ENCODE measurements at places on chromosomes 6 and 20.

- DNase-seq: no peak
Observed at GRCh38 chr6:161308075-161308655, 34.3 kb upstream of the AGPAT4 start.

DNA sequence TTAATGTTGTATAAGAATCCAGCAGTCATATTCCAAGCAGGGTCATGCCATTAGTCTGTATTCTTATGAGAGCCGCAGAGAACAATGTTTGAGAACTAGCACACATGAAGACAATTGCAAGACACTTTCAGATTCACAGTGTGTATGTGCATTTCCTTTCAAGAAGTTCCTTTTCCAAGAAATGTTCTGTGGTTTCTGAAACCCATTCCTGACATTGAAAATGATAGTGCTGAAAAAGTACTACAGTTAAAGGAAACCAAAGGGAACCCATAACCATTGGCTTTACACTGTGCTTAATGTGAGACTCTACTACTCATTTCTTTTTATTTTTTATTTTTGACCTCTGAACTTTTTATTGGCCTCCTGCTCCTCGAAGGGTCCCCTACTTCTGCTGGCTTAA, 4.2 kb upstream of the CALHM6 start:
- DNase-seq: no peak

DNA sequence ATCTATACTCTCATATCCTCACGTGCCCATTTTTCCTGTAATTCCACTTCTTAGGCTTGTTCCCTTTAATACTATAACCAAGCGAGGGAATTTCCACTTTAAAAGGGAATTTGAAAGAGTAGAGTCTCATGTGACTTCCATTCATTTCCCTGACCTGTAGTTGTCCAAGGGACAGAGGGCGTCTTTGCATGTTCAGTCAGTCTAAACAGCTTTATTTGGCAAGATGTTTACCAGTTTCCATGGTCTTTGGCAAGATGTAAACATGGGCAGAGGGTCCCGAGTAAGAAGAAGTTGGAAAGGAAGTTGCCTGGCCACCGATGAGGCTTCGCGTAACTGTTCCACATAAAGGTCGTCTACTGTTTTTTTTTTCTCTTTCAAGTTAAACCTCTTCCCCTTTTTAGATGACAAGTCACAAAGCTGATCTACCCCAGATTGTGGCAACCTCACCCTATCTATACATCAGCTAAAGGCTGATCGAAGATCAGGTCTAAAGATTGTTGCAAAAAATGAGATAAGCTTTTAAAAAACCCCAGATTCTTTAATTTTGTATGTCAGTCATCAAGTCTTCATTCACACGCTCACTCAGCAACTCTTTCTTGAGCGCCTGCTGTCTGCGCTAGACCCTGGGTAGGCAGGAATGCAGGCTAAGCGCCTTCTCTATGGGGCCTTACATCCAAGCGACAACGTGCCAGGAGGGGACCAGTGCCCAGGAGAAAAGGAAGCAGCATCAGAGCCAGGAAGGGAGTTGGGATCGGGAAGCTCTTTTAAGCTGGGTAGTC, 31.7 kb upstream of the CCR6 start:
- DNase-seq: no peak

DNA sequence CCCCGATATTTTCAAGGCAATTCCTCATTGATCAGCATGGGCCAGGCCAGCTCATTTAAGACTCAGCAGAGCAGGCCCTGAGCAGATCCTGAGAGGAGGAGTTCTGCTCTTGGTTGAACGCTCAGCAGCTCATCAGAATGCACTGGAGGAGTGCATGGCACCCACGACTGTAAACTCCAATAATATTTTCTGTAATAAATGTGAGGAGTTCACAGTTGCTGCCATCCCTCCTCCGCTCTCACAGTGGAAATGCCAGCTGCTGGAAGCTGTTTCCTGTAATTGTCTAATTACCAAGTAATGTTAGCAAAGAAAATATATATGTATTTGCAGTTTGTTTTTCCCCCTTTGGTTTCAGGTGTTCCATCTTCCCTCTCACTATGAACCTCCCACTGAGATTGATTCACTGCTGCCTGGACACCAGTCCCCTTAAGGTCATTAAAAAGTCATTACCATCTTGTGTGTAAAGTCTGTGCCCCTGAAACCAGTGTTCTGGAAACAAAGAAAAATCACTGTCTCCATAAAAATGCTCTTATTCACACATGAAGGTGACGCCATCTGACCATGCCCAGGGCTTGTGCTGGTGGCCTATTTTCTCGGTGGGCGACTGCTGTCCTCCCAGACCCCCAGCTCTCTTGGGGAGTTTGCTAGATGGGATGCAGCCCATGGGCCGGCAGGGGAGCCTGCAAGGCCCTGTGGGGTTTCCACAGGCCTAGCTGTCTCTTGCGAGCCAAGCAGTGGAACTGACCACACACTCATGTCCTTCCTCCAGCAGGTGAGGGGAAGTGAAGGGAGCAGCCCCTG, 374.2 kb downstream of the ZFAND3 start:
- no peak for DNase-seq

GRCh38 chr20:37823296-37823980, 79.5 kb upstream of the VSTM2L start:
- no peak for DNase-seq

DNA sequence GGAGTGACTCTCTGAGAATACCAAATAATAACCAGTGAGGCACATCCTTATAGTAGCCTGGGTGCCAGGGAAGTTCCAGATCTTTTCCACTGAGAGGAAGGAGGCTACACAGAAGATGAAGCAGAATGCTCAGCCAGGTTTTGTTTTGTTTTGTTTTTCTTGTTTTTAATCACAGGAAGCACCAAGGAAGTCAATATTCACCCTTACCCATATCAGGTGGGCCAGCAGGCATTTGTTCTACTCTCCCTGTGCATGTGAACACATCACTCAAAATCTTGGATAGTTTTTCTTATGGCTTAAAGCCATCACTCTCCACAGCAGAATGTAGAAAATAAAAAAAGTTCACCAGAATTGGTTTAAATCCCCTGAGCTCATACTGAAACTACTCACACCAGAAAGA, 10.5 kb downstream of the SLC17A1 start:
- DNase-seq: no peak

GRCh38 chr6:164370773-164371172, 938.6 kb downstream of the C6orf118 start:
- DNase-seq: no peak

GRCh38 chr6:146997062-146997461, 207.2 kb upstream of the STXBP5 start:
- DNase-seq: no peak

DNA sequence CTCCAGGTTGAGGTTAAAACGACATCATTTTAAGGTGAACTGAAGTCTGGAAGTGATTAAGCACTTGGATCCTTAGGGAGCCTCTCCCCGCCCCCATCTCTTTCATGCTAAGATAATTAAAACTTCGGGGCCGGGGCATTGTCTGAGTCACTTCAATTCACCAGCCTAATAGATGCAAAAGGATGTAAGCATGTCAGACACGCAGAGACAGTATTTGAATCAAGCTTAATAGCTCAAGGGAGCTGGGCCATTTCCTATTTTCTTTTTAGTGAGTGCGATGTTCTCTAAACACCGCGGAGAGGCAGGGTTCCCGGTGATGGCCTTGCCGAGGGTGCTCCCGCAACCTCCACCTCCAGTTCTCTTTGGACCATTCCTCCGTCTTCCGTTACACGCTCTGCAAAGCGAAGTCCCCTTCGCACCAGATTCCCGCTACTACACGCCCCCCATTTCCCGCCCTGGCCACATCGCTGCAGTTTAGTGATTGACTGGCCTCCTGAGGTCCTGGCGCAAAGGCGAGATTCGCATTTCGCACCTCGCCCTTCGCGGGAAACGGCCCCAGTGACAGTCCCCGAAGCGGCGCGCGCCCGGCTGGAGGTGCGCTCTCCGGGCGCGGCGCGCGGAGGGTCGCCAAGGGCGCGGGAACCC, 516 bp upstream of the IRF4 start:
- no peak for DNase-seq

DNA sequence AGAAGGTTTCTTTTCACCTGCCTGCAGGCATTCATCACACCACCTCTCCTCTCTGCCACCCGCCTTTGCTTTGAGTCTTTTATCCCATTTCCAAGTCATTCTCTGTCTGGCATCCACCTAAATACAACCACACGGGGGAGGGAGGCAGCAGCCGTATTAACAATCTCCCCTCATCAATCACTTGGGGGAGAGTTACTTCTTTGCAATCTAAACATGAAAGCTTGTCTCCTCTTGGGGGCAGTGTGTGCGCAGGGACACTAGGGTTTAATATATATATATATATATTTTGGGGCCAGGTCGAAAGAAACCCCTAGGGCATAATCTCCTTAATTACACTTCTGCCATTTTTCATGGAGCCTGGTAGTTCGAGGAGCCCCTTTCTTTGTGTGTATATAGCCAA, 214.5 kb downstream of the TSHZ2 start:
- DNase-seq: no peak
